ENCODE measurements at places on chromosomes 7 and 10. TPM values are rescaled to one million over a fixed set of nuclear protein-coding genes. Genes with fewer than 3 reads are reported as not detected.

Gene MMD2
- not detected for total RNA-seq

Gene ZPBP
- total RNA-seq, result not detected

Gene ARHGEF35
- 2.3 TPM for total RNA-seq

Gene STK32C
- total RNA-seq, result 31.4 TPM

Gene CYP26A1
- not detected for total RNA-seq

Gene TEX47
- not detected for total RNA-seq

Gene TMEM225B
- 2.2 TPM for total RNA-seq

Gene CALML3
- total RNA-seq, result not detected

Gene HNRNPF
- total RNA-seq, result 445 TPM

Gene FRAT2
- total RNA-seq, result 5.6 TPM

Gene FOXP2
- not detected for total RNA-seq

Gene NYAP1
- 0.32 TPM for total RNA-seq

Gene PROSER2
- total RNA-seq, result 1.7 TPM

Gene CACNB2
- not detected for total RNA-seq

Gene CCDC7
- total RNA-seq, result 5.5 TPM

Gene SLC39A12
- not detected for total RNA-seq

Data from activated CD8-positive, alpha-beta T cell treated with anti-CD3 and anti-CD28 coated beads for 36 hours (primary cell).